ENCODE measurements at places on chromosomes 2 and 18. TPM values are rescaled to one million over a fixed set of nuclear protein-coding genes. Genes with fewer than 3 reads are reported as not detected.

GRCh38 chr18:11980163-11980493, 1.2 kb upstream of the IMPA2 start:
- DNase-seq = no peak

GRCh38 chr2:127153691-127154158, 46.8 kb upstream of the BIN1 start:
- DNase-seq = no peak

- no peak for DNase-seq
Observed at GRCh38 chr2:54601339-54601738, 122.1 kb upstream of the EML6 start.

- DNase-seq = no peak
Observed at GRCh38 chr2:138336146-138336545, 165.4 kb upstream of the SPOPL start.

DNA sequence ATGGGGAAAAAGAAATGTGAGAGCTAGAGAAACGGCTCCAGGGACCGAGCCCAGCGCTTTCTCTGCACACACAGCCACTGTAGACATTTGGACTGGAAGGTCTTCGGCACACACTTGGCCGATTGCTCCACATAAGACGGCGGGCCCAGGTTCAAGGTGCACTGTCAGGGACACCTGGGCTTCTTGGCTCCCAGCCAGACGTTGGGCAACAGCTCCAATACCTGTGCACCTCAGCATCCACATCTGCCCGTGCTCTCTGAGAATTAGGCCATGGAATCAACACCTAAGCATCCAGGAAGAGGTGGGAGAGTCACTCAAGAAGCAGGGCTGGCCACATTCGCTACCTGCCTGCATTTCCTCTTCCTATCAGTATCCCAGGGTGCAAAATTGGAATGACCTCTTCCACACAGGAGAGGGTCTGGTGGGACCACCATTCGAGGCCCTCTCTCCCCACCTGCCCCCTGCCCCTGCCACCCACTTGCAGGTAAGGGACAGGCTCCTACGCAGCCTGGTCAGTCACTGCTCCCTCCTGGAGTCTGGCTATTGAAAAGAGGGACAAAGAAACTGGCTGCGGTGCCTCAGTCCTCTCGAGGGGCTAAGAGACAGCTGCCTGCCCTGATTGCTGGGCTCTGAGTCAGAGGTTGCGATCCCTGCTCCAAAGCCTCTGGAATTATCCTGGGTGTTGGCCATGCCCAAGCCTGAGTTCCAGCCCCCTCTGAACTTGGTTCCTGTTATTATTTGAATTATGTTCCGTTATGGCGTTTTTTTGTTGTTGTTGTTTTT, 40.1 kb upstream of the TAF1B start:
- DNase-seq = no peak

- DNase-seq = no peak
Observed at GRCh38 chr18:62784966-62785413, 69.6 kb downstream of the PHLPP1 start.

DNA sequence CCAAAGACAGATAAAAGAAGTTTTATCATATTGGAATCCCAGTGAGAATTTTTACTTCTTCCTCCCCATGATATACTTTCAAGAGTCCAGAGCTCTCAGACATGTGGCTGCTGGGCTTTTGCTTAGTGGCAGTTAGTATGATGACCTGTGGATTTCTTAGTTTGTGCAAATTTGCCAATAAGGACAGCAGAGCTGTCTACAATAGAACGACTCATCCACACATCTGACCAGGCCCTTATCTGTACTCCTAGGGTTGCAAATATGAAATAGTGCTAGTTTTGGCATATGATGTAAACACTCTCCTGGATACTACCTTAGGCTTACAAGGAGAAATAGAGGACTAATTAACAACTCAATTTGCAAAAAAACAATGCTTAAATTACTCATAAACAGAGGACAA, 758.4 kb upstream of the TMEFF2 start:
- DNase-seq = no peak

The REG1B gene
- total RNA-seq = 2.0 TPM

The CYP1B1 gene
- 86.7 TPM for total RNA-seq

The TMEM169 gene
- 0.74 TPM for total RNA-seq

The CXCR4 gene
- total RNA-seq = 1.1 TPM

The RAB12 gene
- 35.7 TPM for total RNA-seq

The ELOA2 gene
- not detected for total RNA-seq

The SOCS6 gene
- 43.0 TPM for total RNA-seq

The RND3 gene
- total RNA-seq = 45.3 TPM

The ALPI gene
- total RNA-seq = not detected

The CD8B2 gene
- total RNA-seq = not detected
